ENCODE measurements at places on chromosomes 11 and 22.

DNA sequence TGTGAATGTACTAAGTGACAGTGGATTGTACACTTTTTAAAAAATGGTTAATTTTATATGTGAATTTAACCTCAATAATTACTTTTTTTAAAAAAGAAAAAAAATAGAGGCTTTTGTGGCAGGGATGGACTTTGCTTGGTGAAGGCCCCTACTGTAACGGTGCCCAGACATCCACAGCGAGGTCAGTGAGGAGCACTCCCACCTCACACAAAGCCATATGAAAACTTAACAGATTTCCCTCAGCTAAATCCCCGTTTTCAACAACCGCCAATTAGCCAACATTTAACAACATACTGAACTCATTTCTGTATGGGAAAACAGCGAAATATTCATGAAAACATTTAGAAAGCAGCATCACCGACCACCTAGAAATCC lies 642 bp upstream of the C11orf58 start:
- no peak for DNase-seq

GRCh38 chr22:29654420-29654819 lies 51.0 kb downstream of the NF2 start:
- no peak for DNase-seq

- no peak for DNase-seq
These were observed 469.9 kb downstream of the MN1 start for GRCh38 chr22:27331526-27332281.

DNA sequence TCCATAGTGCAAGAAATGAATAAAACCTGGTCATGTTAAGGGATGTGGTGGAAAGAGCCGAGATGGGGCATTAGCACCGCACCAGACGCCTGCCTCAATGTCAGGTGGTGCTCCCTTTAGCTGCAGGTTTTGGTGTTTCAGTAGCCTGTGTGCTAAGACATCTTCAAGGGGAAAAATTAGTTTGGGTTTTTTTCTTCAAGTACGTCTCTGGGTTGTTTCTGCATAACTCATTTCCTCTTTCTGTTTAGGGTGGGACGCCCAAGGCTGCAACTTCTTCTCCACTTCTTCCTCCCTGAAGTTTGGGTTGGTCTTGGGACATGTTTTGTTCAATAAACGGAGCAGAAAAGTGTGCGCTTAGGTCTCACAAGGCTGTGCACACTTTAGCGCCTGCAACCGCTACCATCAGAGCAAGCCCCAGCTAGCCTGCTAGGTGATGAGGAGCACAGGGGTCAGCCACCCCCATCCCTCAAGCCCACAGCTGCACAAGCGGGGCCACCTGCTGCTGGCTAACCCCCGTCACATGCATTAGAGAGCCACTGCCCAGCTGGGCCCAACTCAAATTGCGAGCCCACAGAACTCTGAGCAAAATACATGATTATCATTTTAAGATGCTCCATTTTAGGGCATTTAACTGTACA lies 1495.7 kb downstream of the TBC1D22A start:
- DNase-seq, result no peak

DNA sequence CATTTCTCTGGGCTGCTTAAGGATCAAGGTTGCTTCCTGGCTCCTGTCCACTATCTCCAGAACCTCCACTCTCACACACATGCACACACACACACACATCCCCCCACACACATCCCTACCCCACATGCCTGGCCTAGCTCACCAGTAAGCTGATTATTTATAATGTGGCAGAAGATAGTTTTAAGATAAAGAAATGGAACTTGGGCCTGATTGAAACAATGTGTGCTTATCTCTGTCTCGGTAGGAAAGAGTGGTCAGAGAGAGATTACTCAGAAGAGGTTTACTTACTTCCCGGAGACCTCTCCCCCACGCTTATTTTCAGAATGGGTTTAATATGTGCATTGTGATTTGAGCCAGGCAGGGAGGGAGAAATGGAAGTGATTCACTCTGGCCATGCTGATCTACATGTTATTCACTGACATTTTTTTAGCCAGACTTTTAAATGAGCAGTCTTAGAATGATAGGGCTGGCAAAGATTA lies 422.4 kb downstream of the TENM4 start:
- DNase-seq, result peak; percentile 49

- DNase-seq, result no peak
These were observed 109.6 kb downstream of the SGSM3 start for GRCh38 chr22:40479887-40480538.

DNA sequence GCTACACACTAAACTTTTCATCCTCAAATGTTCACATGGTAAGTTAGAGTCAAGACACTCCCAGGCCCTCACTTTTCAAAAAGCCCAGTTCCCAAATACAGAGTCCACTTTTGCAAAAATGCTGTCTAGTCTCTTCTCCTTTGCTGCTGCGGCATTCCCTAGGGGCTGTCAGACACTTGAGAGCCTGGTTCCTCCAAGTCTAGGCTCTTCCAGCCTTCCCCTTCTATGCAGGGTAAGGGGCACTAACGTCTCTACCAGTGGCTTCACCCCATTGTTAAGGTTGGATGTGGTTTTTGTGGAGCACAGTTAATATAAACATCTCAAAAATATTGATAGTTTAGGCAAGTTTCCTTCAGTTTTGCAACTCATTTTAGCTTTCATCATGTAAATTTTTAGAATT lies 181.5 kb downstream of the KIF18A start:
- no peak for DNase-seq

- peak; percentile 65 for DNase-seq
These were observed at the start of gene CD44 for GRCh38 chr11:35138943-35139721. TSS of gene CD44 (plus strand) at chr11:35139171. CDS start at chr11:35139304, 133 bp downstream.

- DNase-seq, result no peak
These were observed 6.7 kb downstream of the LZTR1 start for GRCh38 chr22:20988573-20989322.

- no peak for DNase-seq
These were observed 326.4 kb downstream of the GUCY1A2 start for GRCh38 chr11:106691807-106692365.

DNA sequence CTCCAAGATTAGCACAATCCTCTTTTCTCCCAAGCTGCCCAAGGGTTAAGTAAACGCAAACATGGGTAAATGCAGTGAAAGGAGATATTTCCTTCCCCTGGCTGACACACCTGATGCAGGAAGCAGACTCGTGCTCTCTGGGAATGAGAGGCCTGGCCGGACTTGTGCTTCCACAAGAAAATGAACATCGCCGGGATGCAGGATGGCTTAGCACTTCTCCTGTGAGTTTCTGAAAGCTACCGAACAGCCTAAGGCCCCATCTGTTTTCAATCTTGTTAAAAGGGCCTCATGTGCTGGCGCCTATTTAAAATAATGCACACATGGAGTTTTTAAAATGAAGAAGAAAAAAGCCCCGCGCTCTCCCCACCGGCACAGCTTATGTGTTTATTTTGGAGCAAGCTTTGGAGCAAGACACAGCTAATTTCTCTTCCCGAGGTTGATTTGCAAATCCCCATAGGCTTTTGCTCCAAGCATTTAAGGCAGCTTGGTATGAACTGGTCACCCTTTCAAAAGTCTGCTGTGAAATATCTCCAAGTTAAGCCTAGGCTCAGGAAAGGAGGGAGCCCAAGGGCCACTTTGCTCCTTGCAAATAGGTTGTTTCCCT lies 100.9 kb downstream of the SYN3 start:
- no peak for DNase-seq

GRCh38 chr11:36532941-36533601 lies 23.0 kb upstream of the TRAF6 start:
- DNase-seq, result no peak

DNA sequence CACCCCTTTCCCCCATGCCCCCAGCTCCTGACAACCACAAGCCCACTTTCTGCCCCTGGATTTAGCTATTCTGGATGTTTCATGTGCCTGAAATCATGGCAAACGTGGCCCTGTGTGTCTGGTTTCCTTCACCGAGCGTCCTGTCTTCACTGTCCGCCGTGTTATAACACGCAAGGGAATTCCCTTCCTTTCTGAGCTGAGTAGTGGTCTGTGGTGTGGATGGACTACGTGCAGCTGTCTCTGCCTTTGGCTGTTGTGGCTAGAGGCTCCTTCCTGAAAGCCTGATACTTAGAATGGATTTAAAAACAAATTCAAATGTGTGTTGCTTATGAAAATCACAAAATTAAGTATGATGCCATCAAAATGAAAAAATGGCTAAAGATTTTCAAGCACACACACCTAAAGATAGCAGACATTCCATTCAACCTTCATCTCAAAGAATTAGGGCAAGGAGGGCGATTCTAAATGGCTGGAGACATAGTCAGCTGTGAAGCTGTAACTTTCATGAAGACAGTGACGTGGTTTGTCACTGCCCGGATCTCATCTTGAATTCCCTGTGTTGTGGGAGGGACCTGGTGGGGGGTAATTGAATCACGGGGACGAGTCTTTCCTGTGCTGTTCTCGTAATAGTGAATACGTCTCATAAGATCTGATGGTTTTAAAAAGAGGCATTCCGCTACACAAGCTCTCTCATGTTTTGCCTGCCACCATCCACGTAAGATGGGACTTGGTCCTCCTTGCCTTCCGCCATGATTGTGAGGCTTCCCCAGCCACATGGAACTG lies 30.5 kb downstream of the KCNQ1 start:
- DNase-seq, result no peak

DNA sequence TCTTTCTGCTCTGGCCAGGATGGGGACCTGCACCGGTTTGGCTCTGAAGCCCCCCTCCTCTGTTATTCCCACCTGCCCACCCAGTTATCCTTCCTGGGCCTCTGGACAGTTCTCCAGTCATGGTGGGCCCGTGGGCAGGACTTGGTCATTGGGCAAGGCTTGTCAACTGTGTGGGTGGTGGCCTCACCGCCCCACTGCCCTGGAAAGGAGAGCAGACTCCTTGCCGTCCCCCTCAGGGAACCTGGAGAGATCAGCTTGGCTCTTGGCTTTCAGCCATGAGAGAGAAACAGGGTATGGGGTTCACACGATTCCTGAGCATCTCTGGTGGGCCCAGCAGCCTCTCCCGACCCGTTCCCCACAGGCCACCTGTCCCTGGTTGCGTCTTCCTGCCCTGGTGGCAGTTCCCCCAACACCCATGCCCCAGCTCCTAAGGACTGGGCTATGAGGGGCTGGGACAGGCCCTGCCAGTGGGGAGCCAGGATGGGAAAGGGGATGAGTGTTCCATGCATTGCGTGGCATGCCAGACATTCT lies 92.3 kb downstream of the MORC2 start:
- no peak for DNase-seq

DNA sequence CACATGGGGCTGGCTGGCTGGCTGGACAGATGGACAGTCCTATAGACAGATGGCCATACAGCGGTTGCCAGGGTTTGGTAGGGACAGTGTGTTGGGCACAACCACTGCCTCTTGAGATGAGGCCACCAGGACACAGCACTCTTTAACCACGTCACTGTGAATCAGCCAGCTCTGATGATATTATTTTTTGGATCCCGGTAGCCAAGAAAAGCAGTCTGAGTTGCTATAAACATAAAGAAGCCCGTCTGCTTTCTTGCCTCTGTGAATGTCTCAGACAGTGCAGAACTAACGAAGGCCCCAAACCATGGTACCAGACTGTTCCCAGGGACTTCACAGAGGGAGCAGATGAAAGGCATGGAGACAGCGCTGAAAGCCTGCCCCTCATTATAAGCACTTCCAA lies 115.9 kb upstream of the CSNK2A3 start:
- no peak for DNase-seq

DNA sequence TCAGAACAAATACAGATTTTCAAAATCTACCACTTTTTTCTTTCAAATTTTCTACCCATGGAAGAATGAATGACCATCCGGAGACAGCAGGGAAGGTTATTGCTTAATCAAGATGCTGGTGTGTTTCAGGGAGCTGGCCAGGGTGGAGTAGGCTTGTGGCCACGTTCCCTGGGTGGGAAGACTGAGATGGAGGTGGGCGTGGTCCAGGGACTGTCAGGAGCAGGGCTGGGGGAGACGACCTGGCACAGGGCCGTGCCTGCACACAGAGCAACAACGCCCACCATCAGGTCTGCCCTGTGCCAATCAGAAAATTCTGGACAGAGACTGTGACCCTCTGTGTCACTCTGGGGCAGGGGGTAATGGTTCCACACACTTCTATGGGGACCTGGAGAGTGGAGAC lies 7.1 kb upstream of the APOBEC3H start:
- no peak for DNase-seq

GRCh38 chr22:48494968-48495750 lies 1332.5 kb downstream of the BRD1 start:
- no peak for DNase-seq

GRCh38 chr11:125569915-125570621 lies 791 bp downstream of the EI24 start:
- no peak for DNase-seq

GRCh38 chr22:38243007-38243765 lies 29.6 kb downstream of the TMEM184B start:
- no peak for DNase-seq

DNA sequence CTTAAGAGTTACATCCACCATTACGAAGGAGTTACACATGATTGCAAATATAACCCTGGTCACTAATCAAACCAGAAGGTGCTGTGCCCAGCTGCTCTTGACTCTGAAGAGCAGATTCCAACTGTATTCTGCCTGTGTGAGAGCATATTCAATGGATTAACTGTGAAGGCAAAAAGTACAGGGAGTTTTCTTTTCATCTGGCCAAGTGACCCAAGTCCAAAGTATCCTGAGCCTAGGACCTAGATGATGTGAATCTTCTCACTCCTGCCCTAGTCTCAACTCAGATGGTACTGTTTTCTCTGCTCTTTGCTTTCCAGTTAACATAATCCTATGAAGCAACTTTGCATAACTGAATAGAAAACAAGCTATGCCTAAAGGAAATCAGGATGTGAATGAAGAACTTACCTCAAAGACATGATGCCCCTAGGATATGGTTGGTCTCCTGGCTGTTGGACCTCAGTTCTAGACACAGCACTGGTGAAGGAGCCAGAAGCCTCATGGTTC lies 105.9 kb downstream of the C11orf58 start:
- DNase-seq, result no peak

GRCh38 chr11:121352251-121352891 lies 59.8 kb downstream of the SC5D start:
- no peak for DNase-seq

DNA sequence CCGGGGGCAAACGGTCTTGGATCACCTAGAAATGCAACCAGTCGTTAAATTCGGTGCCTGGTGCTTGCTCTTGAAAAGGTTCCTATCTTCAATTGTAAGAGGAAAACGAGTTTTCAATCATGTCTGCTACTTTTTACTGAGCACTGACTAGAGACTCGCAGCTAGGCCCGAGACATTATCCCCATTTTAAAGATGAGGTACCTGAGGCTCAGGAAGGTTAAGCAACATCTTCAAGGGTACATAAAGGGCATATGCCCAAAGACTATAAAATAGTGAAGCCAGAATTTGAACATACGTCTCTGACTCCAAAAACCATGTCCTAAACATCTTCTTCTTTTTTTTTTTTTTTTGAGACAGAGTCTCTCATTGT lies 638 bp upstream of the PISD start:
- DNase-seq, result no peak

- no peak for DNase-seq
These were observed 594.1 kb downstream of the BRD1 start for GRCh38 chr22:49233507-49234100.

DNA sequence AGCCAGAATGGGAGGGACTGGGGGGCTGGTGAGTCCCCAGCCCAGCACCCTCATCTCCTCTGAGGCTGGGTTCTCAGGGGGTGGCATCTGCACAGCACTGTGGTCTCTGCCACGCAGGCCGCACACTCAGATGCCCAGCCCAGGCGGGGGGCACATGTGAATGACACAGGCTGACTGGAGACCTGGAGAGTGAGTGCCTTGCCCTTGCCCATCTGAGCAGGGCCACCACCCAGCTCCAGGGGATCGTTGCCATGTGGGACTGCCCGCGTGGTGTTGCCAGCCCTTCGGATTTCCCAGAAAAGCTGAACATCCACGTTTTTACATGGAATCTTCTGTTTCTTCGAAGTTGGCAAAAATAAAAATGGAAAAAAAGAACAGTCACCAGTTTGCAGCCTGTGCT lies 18.9 kb downstream of the PRDM11 start:
- no peak for DNase-seq
